ENCODE measurements at places on chromosomes 6 and 20. TPM values are rescaled to one million over a fixed set of nuclear protein-coding genes. Genes with fewer than 3 reads are reported as not detected.

DNA sequence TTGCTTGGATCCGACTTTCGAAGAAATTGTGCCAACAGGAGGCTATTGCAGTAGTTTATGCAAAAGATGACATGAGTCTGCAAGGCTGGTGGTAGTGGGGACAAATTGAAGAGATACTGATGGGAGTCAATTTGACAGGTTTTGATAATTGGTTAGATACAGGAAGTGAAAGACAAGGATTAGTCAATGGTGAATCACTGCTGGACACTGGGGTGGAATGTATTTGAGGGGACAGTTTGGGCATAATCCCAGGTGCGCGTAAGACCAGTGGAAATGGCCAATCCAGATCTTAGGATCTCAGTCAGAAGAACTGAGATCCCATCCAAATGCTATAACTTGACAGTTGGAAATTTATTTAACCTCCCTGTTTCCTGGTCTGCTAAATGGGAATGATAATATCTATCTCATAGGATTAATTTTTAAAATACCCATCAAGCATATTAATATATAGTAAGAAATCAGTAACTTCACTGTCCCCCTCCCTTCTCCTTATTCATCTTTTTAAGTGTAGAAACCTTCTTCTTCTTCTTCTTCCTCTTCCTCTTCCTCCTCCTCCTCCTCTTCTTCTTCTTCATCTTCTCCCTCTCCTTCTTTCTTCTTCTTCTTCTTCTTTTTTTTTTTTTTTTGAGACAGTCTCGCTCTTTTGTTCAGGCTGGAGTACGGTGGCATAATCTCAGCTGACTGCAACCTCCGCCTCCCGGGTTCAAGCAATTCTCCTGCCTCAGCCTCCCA, 30.9 kb upstream of the ERVFRD-1 start:
- H3K27me3 ChIP-seq = no peaks in the 10 kb centered on the region
- no peak overlapping the region for H3K4me3 ChIP-seq
- no peaks in the 10 kb centered on the region for H3K4me1 ChIP-seq
- no peak overlapping the region for H3K27ac ChIP-seq

Gene LGSN
- 0.09 TPM for total RNA-seq

Gene ECHDC1
- 75.9 TPM for total RNA-seq

Gene SLC22A23
- 3.3 TPM for total RNA-seq
